CD4-positive, alpha-beta memory T cell (primary cell): ENCODE measurements at places on chromosomes 16 and 17. TPM values are rescaled to one million over a fixed set of nuclear protein-coding genes. Genes with fewer than 3 reads are reported as not detected.

DNA sequence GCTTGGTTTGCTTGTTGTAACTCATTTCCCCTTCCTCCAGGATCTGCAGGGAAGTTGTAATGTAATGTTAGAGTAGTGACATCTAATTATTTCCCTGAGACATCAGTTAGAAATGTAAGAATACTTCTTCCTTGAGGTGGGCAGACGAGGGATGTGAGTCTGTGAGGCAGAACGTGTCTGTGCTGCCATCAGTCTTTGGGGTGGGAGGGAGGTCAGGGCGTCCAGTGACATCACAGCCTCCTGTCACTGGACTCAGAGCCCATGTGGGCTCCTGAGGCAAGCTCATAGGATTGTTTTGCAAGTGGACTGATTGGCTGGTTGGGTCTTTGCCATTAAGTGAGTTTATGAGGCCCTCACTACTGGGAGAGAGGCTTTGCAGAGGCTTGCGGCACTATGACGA lies 188.8 kb downstream of the CCDC182 start:
- no peak for DNase-seq

DNA sequence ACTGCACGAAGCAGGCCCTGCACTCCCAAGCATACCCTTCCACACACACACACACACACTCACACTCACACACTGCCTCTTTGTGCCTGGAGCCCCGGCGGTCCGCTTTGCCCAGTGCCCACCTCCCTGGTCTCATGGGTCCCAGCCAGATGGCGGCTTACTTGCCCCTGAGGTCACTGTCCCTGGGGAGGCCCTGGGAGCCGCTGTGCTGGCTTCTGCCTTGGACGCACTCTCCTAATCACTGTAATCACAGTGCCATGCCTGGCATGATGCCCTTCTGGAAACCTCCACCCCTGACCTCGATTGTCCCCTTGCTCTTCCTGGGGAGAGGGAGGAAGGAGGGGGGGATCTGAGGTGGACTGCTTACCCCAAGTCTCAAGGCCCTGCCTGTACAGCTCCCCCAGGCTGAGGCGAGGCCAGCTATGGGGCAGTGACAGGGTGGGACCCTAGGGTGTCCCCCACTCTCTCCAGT lies 36.0 kb downstream of the ARHGAP23 start:
- no peak for DNase-seq

GRCh38 chr16:48053418-48053745 lies 102.4 kb downstream of the ABCC12 start:
- no peak for DNase-seq

DNA sequence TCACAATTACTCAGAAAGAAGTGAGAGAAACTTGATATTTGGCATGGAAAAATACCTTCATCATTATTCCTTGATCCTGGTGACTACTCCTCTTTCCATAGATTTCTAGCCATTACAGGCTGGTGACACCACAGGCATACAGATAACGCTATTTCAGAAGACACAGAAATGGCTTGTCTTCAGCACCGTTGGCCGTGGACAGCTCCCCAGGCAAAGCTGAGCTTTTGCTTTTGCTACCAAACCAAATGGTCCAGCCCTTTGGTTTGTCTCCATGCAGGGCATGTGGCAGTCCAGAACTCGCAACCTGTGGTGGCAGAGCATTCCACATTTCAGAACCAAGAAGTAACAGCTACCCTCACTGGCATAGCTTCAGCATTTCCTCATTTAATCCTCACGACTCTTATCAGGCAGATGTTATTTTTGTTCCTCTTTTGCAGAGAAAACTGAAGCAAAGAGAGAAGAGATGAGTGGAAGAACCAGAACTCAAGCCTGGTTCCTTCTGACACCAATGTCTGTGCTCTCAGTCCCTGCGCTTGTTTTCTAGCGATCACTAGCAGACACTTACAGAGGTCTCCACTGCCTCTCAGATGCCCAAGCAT lies 55.5 kb downstream of the HS3ST4 start:
- DNase-seq, result no peak

DNA sequence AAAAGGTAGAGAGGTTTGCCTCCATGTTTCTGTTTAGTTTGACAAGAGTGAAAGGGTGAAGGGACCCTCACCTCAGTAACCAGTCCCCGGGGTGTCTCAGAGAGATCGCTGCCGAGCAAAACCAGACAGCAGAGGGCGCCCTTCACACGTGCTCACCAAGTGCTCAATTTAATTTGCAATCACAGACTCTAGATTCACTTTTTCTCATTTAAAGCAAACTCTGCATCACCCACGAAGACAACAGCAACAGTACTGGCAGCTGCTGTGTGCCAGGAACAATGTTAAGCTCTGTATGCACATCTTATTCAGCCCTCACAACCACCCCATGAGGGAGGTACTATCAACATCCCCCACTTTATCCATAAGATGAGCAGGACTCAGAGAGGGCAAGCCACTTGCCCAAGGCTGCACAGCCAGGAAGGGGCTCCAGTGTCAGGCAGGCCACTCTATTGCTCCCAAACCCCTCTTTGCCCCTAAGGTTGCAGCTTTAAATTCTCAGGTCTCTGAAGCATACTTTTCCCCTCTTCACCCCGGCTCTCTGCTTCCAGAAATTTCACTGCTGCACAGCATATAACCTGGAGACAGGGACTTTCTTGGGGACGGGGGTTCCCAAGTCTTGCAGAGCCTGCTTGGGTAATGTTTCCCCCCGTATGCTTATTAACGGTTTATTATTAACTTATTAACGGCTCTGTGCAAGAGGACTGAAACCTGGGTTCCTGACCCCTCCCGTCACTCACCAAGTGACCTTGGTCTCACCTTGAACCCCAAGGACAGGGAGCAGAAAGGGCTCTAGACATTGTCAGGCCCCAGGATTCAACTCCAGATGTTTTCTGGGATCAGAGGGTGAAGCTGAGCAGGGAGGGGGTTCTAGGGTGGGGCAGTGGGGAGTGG lies 70.9 kb downstream of the CNGB1 start:
- peak; percentile 70 for DNase-seq

Gene ACSM2A
- not detected for polyA plus RNA-seq

Gene KRTAP3-2
- not detected for polyA plus RNA-seq

Gene NECAB2
- polyA plus RNA-seq, result not detected

Gene TMEM106A
- 1.5 TPM for polyA plus RNA-seq

Gene HBQ1
- polyA plus RNA-seq, result not detected

Gene DPEP3
- polyA plus RNA-seq, result not detected
